ENCODE measurements at places on chromosomes 2 and 18.
A peak's percentile ranks its signal among the peaks of the same experiment; 100 is the strongest.

DNA sequence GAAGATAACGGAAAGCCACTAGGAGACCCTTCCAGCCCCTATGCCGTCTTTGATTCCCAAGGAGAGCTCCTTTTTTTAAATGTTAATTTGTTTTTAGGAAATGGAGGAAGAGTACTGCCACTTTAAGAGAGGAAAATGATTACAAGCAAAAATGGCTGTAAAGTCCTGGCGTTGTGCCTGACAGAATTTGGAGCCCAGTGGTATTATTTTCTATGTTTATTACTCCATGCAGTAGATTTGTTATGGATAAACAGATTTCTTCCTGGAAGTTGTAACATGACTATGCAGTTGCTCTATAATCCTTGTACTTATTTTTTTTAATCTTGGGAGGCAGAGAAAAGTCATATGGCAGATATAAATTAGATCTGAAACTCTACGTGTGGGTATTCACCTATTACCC is 141.3 kb downstream of the GBX2 start:
- no peak for DNase-seq

DNA sequence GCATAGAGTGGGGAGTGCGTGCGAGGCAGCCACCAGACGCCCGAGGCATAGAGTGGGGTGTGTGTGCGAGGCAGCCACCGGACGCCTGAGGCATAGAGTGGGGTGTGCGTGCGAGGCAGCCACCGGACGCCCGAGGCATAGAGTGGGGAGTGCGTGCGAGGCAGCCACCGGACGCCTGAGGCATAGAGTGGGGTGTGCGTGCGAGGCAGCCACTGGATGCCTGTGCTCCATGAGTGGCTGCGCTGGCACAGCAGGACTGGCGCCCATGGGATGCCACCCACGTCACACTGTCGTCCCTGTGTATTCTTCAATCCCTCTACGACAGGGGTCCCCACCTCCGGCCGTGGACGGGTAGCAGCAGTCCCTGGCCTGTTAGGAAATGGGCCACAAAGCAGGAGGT is 221.9 kb downstream of the HDAC4 start:
- no peak for DNase-seq

GRCh38 chr2:237929979-237930378 is 36.8 kb upstream of the UBE2F start:
- no peak for DNase-seq

DNA sequence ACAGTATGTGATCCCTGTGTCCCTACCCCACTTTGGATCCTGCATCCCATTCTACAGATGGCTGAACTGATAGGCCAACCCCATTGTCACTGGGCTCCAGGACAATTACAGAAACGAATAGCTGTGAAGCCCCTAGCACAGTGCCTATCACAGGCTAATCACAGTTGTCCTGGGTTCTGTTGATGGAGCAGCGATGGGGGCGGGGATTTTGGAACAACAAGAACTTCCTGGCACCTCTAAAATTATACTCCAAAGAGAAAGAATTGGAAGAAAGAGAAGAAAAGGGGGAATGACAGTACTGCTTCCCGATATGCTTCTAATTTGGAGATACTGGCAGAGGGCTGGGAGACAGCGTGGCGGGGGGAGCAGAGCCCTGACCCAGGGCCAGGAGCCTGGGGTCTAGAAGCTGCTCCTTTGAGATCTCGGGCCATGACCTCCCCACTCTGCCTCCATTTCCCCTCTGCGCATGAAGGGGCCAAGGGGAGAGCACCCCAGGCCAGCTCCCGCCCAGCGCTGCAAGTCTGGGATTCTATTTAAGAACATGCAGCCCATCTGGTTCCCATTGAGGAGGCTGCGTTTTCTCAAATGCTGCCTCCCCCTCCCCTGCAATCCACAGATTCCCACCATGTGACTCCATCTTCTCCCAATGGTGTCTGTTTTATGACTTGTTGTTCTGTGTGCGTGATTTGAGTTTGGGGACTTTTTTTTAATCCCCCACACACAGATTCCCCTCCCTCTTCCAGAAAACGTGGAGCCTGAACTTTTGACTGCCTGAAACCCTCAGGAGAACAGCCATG is 202.7 kb downstream of the CYP26B1 start:
- no peak for DNase-seq

DNA sequence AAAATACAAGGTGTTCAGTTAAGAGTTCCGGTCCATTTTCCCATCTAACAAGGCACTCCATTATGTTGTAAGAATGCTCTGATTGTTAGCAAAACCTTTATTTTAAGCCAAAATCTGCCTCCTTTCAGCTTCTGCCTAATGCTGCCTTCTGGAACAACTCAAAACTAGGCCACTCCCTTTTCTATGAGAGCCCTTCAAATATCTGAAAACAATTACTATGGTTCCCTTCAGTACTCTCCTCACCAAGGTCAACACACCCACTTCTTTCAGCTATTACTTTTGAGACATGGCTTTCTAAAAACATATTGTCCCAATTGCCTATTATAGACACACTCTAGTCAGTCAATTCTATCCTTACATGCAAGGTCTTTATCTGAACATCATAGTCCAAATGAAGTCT is 429.4 kb downstream of the ERBB4 start:
- DNase-seq: no peak

GRCh38 chr2:133848111-133848649 is 279.9 kb upstream of the NCKAP5 start:
- DNase-seq: no peak

DNA sequence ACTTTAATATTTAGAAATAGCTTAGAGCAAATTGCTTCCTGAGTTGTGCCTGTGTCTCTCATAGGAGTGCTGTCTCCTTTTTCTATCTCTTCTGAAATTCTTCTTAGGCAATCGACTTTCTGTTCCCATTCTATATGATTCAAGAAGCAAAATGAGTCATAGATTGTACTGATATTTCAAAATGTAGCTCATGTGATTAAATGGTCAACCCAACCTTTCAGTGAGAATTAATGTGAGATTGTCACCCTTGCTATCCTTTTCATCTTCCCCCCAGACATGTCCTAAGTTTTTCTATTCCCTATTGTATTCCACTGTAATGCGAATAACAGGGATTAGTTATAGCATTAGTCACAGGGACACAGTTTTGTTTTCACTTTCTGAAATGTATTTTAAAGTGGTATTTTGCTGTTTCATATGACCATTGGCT is 413.6 kb downstream of the THSD7B start:
- DNase-seq: no peak

GRCh38 chr2:102485147-102485785 is 12.2 kb downstream of the SLC9A4 start:
- no peak for DNase-seq

- no peak for DNase-seq
Measured at GRCh38 chr2:16713011-16713423, 47.4 kb upstream of the CYRIA start.

DNA sequence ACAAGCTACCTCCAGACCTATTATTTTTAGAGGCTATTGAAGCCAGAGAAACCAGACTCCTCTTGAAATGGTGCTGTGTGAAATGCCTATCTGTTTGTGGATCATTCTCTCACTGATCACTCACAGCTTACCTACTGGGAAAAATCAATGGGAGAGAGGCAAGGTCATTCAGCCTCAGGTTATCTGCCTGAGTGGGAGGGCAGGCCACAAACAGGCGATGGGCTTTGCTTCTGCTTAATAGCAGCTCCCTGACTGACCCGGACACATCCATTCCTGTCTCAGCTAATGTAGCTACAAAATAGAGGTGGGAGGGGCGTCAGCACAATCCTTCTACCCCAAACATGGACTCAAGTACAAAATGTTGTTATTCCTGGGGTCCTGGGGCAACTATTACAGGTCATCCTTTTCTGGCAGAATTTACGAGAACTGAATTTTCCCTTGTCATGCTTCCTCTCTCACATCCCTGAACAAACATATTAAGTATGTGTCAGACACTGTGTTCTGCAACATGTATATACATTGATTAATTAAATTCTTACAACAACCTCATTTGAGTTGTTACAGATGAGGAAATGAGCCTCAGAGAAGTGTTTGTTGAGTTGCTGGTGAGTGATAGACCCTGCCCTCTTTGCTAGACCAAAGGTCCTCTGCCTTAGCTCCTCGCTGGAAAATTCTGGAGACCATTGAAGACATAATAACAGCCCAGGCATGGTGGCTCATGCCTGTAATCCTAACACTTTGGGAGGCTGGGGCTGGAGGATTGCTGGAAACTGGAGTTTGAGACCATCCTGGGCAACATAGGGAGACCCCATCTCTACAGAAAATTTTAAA is 60.5 kb downstream of the CDK15 start:
- DNase-seq: no peak

DNA sequence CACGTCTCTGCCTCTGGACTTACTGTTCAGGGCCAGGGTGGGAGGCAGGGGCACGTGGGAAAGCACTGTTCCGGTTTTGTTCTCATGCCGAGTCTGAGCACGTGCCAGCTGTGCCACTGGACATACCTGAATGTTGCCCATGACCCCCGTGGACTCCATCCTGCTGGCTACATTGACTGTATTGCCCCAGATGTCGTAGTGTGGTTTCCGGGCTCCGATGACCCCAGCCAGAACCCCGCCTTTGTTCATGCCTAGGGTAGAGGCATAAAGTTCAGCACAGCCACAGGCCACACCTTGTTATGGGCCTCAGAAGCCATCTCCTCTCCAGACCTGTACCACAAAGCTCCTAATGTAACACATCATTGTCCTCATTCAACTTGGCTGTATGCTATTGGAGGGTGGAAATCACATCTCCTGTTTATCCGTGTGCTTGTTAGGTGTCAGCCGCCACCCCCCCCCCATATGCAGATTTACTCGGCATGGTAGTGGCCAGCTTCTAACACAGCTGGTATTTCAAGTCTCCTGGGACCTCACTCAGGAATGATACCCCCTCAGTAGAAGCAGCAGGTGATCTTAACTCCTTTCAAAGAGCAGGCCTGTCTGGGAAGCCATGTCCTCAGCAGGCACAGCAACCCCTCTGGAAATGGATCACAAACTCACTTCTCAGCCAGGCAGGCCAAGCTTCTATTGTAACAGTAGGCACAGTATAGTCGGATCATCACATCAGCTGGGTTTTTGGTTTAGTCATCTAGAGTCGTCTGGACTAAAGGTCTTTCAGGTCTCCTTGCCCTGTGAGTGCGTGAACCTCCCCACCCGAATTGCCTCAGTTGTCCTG is 27.6 kb downstream of the CENPO start:
- DNase-seq: no peak

DNA sequence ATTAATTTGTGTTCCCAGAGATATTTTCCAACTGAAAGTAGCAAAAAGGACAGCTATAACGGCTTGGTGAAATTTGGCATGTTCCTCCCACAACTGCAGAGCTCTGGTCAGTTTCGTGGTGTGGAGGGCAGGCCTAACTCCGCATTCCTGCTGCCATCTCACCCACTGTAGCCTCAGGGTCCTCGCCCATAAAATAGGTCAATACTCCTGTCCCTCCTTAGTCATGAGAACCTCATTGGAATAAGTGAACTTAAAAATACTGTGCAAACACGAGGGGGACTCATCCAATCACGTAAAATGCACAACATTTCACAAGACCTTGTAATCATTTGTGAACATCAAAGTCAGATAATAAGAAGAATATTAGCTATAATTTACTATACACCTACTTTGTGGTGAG is 143.5 kb upstream of the NCKAP5 start:
- DNase-seq: no peak

- no peak for DNase-seq
Measured at GRCh38 chr18:49047540-49047939, 96.8 kb upstream of the SMAD7 start.

DNA sequence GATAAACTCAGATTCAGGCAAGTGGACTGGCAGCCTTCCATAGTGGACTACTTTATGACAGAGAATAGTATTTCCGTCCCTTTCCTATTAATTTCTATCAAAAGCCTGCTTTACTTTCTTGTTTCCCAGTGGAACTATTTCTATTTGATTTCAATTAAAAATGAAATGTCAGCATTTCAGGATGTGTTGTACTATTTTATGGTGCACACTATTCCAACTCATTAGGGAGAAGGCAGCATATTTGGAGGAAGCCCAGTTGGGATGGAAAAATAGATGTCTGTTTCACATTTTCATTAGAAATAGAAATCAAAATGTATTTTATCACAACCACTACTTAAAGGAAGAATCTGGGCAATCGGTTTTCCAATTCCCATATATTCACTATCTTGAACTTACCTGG is 37.9 kb upstream of the TCF4 start:
- no peak for DNase-seq

- no peak for DNase-seq
Measured at GRCh38 chr2:127084611-127085316, 22.2 kb downstream of the BIN1 start.

DNA sequence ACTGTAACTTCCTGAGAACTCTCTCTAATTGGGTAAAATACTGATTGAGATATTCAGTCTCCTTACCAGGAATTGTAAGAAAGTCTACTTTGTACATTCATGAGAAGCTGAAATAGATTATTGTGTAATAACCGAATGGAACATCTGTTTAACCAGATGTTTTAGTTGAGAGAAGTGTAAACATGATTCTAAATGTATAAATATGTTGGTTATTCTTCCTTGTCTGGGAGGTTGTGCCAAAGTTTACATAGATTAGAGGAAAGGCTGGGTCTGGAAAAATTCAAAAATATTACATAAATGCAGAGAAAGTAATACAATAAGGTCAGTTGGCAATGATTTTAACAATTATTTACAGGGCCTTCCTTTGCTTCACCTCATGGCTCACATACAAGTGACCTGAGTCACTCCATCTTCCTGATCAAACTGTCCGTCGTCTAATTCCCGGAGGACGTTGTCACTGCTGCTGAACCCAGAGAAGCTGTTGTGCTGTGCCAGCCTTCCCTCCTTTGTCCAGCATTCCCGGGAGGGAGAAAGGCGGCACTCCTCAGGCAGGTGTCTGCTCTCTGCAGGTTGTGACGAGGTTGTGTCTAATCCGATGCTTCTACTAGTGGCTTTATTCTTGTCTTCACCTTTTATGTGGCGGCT is 55.9 kb downstream of the MOB4 start:
- no peak for DNase-seq

- DNase-seq: no peak
Measured at GRCh38 chr18:7946734-7947377, 379.7 kb downstream of the PTPRM start.

GRCh38 chr2:151037434-151037833 is 224.2 kb downstream of the RBM43 start:
- DNase-seq: no peak

- DNase-seq: peak; percentile 93
Measured at GRCh38 chr2:85420536-85421259, 2.2 kb downstream of the SH2D6 start.

GRCh38 chr2:79219383-79219988 is 59.9 kb upstream of the REG3A start:
- DNase-seq: no peak
